Activated T-helper 1 cell treated with anti-CD3 and anti-CD28 coated beads, Interleukin-2, amount 50 U/mL, for 16 hours (primary cell): ENCODE measurements at places on chromosomes 4 and X.

- DNase-seq = no peak
Observed at GRCh38 chr4:8396762-8397406, 43.6 kb downstream of the ACOX3 start.

- no peak for DNase-seq
Observed at GRCh38 chrX:104621781-104622180, 55.8 kb downstream of the IL1RAPL2 start.

DNA sequence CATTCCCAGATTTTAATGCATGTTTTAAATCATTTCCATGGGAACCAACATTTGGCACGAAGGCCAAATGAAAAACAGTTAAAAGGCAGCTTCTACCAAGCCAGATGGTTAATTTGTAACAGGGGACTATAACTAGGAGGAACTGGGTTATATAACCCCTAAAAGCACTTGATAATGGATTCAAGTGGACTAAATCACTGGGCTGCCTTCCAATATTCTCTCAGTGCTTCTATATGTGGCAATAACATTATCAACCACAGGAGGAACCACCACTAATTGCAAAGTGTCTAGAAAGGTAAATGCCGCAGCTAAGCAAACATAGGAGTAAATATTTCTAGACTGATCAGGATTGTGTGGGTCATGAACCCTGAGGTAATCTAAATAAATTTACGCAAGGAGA lies 391.5 kb downstream of the UBE2NL start:
- no peak for DNase-seq

GRCh38 chr4:40939856-40940255 lies 190.1 kb downstream of the NSUN7 start:
- no peak for DNase-seq

DNA sequence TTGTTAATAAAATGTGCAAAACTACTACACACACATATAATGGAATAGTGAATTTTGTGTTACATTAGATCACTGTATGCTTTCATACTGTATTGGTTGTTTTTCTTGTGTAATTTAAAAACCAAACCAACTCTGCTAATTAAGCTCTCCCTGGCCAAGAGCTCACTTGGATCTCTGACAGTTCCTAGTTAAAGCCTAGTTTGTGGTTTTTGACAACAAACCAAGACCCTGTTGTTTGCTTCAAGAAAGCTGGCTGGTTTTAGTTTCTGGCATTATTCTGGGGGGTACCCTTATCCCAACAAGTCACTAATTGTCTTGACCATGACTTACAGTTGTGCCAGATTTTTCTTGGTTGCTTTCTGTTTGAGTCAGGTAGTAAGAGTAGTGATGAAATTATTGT lies 121.4 kb upstream of the CXorf66 start:
- no peak for DNase-seq

DNA sequence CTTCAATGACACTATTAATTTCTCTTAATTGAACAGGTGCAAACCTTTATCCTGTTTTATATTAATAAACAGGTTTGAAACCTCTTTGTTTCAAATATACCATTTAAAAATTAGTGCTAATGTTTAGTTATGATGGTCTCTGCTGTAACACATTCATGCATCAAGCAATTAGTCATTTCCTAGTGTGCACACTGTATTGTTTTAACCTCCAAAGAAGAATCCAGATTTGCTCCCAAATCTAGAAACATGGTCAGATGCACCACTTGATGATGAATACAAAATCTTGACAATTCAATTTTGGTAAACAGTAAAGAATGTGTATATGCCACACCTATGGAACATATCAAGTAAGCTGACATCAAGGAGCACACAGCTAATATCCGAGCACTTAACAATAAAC lies 157.1 kb downstream of the TRIML1 start:
- DNase-seq = no peak

GRCh38 chr4:141037446-141037845 lies 95.8 kb downstream of the RNF150 start:
- DNase-seq = no peak

GRCh38 chrX:41730081-41730480 lies 6.1 kb downstream of the GPR82 start:
- DNase-seq = no peak

- DNase-seq = no peak
Observed at GRCh38 chrX:78653118-78653822, 5.9 kb downstream of the RTL3 start.

DNA sequence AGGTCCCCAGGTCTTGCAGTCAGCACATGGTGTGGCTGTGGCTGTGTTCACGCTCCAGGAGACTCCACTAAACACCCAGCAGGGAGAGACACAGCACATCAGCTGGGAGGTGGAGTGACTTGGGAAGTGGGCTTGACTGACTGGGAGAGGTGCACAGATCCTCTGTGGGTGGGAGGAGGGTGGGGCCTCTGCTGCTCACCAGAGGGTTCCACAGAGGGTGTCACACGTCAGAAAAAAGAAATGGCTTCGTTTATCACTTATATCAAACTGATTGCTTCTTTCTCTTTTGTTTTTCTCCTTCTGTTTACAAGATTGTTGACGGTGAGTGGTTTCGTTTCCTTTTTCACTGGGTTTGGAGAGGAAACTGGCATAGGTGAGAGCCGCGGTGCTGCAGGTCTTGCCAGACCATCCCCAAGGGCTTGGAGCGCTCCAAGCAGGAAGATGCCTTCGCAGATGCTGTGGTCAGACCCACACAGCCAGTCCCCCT lies 24.8 kb upstream of the FAM193A start:
- no peak for DNase-seq

- no peak for DNase-seq
Observed at GRCh38 chr4:87232216-87232615, 11.8 kb upstream of the KLHL8 start.

DNA sequence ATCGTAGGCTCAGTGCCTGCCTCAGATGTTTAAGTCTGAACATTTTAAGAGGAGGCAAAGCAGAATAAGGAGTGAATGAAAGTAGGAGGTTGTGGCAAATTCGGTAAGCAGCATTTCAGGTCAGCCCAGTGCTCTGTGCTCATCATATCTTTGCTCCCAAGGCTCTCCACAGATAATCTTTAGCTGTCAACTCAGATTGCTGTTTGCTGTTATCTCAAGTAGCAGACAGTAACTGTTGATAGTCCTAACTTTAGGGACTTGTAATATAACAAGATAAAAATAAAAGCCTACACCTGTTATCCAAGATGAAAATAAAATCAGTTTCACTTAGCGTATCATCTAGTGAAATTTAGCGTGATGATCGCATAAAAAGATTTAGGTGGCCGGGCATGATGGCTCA lies 18.6 kb upstream of the CLTRN start:
- no peak for DNase-seq

GRCh38 chr4:8473198-8473919 lies 32.8 kb downstream of the TRMT44 start:
- DNase-seq = no peak

DNA sequence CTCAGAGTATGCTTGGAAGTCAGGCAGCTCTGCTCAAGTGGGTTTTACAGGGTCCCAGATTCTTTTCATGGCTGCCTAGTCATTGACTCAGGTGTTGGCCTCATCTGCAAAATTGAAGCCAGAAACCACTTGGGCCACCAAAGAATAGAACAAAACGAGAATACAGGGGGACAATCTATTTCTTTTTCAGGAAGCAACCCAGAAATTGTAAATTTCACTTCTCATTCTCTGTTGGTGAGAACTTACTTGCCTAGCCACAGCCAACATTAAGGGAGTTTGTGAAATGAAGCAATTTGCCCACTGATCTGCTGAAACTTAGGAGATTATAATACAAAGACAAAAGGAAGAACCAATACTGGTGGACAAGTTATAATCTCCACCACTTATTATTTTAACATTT lies 8.6 kb upstream of the TKTL2 start:
- DNase-seq = no peak

- no peak for DNase-seq
Observed at GRCh38 chrX:155767876-155768769, 113.0 kb upstream of the VAMP7 start.

DNA sequence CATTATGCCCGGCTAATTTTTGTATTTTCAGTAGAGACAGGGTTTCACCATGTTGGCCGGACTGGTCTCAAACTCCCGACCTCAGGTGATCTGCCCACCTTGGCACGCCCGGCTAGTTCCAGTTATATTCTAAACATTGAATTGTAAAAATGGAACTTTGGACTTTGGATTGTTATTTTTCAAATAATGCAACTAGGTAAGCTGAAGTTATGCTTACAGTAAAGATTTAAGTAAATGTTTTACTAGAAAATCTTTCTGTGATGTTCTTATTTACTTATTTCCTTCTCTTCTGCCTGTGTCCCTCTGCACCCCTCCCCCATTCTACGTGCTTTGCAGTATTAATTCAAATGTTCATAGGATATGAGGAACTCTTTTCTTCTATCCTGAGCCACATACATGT lies 26.1 kb downstream of the GK start:
- DNase-seq = no peak

DNA sequence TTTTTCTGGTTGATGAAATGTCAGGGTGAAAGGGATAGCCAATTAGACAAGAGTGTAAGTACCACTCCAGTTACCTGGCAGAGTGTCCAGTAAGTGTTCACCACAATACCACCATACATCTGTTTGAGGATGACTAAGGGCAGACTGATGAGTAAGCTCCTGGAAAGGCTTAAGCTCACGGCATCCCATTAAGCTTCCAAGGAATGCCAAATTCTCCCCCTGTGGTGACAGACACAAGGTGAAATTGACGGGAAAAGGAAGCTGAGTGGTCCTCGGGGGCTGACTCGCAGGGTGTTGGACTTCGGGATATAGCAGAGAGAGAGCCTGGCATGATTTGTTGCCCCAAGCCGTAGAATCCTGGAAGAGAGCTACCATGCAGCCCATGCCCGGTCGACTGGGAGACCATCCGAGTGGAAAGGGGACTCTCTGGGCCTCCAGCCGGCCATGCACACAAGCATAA lies 7.6 kb upstream of the BST1 start:
- no peak for DNase-seq

DNA sequence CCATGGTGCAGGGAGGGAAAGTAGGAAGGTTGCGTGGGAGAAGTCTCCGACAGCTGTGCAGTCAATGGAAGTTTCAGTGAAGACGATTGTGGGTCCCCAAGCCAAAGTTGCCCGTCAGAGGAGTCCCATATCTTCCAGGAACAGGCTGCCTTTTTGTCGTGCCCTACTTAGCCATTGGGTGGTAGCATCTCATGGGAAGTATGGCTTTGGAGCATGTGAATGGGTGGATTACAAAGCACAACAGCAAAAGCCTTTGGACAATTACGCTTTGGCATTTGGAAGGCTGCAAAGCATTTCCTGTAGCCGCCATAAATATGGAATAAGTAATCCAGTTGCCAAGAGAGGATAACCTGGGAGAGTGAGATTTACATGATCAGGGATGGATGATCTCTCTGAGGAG lies 300.7 kb upstream of the BOD1L1 start:
- no peak for DNase-seq

- DNase-seq = no peak
Observed at GRCh38 chrX:2410279-2411020, 90.3 kb downstream of the DHRSX start.

GRCh38 chr4:70927502-70928137 lies 25.5 kb downstream of the MOB1B start:
- no peak for DNase-seq

DNA sequence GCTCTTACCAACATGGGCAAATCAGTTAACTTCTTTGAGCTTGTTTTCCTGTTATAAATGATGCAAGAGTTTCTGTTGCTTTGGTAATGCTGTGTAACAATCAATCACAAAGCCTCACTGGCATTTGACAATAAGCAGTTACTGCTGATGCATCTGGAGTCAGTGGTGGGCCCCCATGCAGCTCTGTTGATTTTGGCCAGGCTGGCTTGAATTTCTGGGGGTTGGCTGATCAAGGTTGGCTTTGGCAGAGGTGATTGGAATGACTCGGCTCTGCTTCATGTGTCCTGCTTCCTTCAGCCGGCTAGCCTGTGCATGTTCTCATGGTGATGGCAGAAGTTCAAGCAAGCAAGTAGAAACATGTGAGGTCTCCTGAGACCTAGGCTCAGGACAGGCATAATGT lies 90.4 kb downstream of the PHEX start:
- no peak for DNase-seq

GRCh38 chrX:130561930-130562329 lies 160.1 kb downstream of the RBMX2 start:
- no peak for DNase-seq
